ENCODE measurements at places on chromosomes 5 and 9. TPM values are rescaled to one million over a fixed set of nuclear protein-coding genes. Genes with fewer than 3 reads are reported as not detected.

DNA sequence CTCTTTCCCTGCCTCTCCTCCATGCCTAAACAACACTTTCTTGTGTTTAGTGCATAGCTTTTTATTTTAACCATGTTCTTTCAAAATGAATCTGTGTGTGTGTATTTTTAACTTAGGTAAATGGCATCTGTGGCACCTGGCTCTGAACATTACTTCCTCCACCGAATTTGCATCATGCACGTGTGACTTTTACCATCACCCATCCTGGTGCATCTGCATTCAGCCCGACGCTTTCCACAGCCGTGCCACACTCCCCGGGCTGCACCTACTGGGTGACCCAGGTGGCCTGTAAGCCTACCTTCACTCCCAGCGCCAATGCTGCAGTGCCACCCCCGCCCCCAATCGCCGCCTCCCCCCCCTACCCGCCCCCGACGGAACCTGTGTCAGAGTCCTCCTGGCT is 12.7 kb upstream of the FCN1 start:
- no peak for DNase-seq

The NR6A1 gene
- 1.7 TPM for total RNA-seq

- no peak for DNase-seq
These were observed 63.3 kb downstream of the ZNF366 start for GRCh38 chr5:72443883-72444282.

The WDR38 gene
- 1.7 TPM for total RNA-seq

The PCA3 gene
- total RNA-seq: not detected

DNA sequence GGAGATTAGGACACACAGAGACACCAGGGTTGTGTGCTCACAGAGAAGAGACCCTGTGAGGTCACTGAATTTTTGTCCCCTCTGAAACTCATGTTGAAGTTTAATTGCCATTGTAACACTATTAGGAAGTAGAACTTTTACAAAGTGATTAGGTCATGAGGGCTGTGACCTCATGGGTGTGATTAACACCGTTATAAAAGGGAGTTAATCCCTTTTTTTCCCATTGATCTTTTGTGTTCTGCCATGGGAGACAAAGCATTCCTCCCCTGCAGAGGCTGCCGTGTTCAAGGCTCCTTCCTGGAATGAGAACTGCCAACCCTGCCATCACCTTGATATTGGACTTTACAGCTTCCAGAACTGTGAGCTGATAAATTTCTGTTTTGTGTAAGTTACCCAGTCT is 221.0 kb downstream of the ADCY2 start:
- no peak for DNase-seq
